Uterine smooth muscle cell (primary cell): ENCODE measurements at places on chromosomes 12 and 14. TPM values are rescaled to one million over a fixed set of nuclear protein-coding genes. Genes with fewer than 3 reads are reported as not detected.

The LTBR gene
- 31.2 and 56.7 TPM in 2 replicates for total RNA-seq

The CREBL2 gene
- total RNA-seq = 31.7 and 43.0 TPM in 2 replicates

The FAM90A1 gene
- total RNA-seq = 0.11 and 0.12 TPM in 2 replicates

The LBHD2 gene
- not detected in 2 replicates for total RNA-seq

The PLEKHG3 gene
- 2.1 and 3.3 TPM in 2 replicates for total RNA-seq

The RAPGEF3 gene
- total RNA-seq = 5.3 and 6.1 TPM in 2 replicates

The LUM gene
- 186 and 540 TPM in 2 replicates for total RNA-seq

The ERGIC2 gene
- 72.1 and 109 TPM in 2 replicates for total RNA-seq

The PGF gene
- 2.7 and 3.5 TPM in 2 replicates for total RNA-seq

The TAS2R46 gene
- total RNA-seq = 2.6 and 4.8 TPM in 2 replicates

The TNFAIP2 gene
- total RNA-seq = 29.4 and 42.9 TPM in 2 replicates
